ENCODE measurements at places on chromosomes 3 and 15. TPM values are rescaled to one million over a fixed set of nuclear protein-coding genes. Genes with fewer than 3 reads are reported as not detected.

GRCh38 chr3:191715585-191715984 is 254.6 kb downstream of the PYDC2 start:
- no peak for DNase-seq

DNA sequence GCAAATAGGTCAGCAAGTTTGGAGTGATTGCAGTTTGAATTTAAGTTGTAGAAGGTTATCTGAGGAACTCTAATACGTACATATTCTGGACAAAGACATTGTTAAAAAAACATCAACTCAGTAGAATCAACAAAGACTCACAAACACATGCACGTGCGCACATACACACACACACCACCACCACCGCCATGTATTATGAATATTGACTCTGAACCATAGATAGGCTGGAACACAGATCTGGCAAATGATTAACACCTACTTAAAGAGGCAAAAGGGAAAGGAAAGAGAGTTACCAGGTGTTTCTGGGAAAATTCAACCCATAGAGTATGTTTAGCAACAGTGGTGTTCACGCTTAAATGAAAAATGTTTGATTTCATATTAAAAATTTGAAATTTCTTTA is 334.2 kb upstream of the ALCAM start:
- DNase-seq = no peak

DNA sequence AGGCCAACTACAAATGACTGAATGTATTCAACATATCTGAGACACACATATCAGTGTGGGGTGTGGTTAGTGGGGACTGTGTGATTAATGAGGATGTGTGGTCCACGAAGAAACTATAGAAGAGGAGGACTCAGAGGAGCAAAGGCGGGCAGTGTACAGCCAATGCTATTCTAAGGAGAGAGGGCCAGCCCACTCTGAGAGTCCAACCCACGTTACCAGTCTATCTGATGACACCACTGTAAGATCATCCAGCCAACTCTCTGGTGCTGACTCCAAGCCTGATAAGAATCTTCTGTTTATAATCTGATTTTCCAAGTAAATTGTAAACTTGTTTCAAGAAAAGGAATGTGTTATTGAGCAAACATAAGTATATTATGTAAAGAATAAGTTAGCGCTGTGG is 47.2 kb downstream of the MCF2L2 start:
- no peak for DNase-seq

DNA sequence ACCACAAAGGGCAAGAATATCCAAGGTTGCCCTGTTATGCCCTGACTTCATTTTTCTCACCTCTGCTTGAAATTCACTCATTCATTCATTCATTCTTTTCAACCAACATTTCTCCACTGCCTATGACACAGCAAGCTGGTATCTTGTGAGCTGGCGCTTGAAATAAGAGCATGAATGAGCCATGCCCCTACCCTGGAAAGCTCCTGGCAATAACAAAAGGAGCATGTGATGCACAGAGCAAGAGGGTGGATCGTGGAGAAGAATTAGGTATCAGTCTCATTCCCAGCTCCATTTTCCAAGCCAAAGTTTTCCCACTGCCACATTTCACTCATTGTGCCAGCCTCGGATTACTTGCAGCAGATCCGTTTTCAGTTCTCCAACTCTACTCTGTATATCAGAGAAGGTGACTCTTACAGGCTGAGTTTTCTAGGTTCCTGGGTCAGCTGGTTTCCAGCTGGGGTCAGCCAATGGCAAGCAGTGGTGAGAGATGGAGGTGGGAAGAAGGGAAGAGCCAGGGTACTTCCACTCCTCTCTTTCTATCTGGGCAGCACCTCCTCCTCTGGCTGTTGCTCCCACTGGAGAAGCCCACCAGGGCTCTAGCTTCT is 144.8 kb downstream of the SUCLG2 start:
- DNase-seq = no peak

DNA sequence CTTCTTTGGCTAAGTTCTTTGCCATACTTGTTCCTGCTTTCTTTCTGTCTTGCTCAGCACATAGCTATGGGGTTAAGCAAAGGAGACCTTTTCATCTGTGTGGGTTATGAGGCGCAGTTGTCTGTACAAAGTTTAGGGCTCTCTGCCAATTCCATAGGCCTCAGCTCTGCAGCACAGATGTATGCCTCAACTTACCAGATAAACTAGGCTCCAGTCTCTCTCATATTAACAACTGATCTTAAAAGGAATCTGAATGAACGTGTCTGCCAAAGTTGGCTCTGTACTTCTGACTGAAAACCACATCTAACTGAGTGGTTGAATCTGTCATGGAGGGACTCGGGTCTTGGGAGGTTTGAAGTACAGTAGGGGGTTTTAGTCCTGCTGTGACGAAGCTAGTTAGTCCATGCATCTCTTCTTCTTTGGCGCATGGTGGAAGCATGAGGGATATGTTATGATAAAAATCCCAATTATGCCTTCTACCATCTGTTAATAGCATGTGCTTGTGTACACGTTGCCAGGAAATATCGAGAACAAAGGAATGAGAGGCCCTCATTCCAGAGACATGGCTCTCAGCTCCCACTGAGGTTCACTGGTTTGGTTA is 114.6 kb upstream of the TSC22D2 start:
- DNase-seq = no peak

- DNase-seq = no peak
These were observed 92.3 kb upstream of the TJP1 start for GRCh38 chr15:29914511-29914926.

GRCh38 chr3:111906656-111907055 is 47.6 kb downstream of the PHLDB2 start:
- DNase-seq = no peak

DNA sequence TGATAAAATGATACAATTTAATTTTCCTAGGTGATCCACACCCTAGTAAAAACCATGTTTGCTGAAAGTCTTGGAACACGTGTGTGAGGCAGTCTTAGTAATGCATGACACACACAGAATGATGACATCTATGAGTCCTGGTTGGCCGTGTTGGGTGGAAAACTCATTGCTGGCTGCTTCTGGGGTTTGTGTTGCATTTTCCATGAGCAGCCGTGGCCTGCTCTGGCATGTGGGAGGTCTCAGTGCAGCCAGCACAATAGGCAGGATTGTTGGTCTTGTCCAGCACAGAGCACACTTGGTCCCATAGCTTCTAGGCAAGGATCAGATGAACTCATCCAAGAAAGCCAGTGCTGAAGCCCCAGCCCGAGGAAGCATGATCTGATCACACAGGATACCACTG is 172.8 kb upstream of the UBE3A start:
- DNase-seq = no peak

- DNase-seq = no peak
These were observed 828 bp downstream of the U2SURP start for GRCh38 chr3:143002083-143002712.

- peak; percentile 46 for DNase-seq
These were observed 167.4 kb upstream of the LPP start for GRCh38 chr3:187986514-187986934.

GRCh38 chr3:177827511-177828207 is 630.4 kb upstream of the TBL1XR1 start:
- DNase-seq = no peak

DNA sequence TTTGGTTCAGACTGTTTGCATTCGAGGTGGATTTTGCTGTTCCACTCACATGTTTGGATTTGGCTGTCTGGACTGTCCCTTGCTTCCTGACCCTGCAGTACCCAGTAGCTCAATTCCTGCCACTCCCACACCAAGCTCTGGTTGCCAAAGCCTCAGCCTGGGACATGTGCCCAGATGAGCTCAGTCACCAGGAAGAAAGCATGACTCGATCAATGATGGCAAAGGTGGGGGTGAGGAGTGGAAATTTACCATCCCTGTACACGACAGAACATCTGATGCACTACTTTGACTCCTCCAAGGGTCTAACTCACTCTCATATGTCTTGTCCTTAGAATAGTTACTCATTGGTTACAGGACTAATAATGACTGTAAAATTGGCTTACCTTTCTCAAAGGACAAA is 45.2 kb downstream of the ZNF385D start:
- DNase-seq = no peak

DNA sequence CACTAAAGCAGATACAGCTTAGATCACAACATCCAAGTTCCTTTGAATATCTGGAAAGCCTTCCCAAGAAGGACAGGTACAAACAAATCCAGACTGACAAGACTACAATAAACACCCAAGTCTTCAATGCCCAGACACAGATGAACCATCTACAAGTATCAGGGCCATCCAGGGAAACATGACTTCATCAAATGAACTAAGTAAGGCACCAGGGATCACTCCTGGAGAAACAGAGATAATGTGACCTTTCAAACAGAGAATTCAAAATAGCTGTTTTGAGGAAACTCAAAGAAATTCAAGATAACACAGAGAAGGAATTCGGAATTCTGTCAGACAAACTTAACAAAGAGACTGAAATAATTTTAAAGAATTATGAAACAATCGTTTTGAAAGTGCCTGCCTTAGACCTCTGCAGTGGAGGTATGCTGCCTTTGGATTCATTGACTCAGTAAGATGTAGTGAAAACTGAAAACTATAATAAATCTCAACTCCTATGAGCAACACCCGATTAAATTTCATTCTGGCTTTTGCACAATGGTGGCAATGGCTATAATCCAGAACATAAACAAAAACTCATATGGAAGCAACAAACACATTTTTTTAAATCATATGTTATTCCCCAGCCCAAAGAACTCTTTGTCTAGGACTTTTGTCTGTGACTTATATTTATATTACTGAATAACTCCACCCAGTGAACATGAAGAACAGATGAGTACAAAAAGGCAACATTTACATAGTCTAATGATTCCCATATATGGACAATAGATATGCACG is 12.6 kb upstream of the COL8A1 start:
- no peak for DNase-seq

DNA sequence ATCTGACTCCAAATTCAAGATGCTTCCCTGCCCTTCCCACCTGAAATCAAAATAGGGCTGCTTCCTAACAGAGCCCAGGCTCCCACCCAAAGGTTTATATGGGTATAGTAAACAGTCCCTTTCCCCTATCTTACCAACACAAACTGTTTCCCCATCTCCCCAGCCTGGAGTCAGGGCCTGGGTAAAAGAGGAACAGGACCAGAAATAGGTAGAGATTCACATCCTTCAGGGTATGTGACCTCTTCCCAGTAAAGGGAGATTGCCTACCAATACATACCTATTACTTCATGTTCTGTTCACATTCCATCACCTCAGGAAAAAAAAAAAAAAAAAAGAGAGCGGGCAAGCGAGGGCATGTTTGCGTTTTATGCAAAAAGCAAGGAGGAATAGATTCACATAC is 9.7 kb upstream of the SHF start:
- DNase-seq = no peak

GRCh38 chr15:69758291-69758771 is 305.7 kb downstream of the RPLP1 start:
- no peak for DNase-seq

DNA sequence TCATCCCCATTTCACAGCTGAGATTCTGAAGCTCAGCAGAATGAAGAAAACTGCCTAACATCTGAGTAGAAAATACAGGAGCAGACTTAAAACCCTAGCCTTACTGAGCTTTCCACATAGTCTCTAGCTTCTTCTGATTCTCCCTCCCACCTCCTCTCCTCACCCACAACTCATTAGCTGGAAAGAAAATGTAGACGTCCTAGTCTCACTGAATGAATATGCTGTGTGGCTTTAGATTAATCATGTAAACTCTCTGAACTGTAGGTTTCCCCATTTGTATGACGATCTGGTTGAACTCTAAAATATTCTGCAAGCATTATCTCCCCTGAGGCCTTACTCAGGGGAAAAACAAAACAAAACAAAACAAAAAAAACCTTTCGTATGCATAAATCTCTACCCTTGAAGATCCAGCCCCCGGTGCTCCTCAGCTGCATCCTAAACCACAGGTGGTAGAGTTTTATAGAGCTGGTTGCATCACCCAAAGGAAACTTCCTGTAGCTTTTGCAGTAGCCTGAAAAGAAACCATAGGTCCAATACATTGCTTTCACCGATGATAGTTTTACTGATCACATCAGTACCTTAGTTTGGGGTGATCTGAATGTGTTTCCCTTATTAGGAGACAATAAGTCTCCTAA is 40.6 kb downstream of the FOXB1 start:
- no peak for DNase-seq

- DNase-seq = no peak
These were observed 110.2 kb downstream of the NR2E3 start for GRCh38 chr15:71920573-71920972.

DNA sequence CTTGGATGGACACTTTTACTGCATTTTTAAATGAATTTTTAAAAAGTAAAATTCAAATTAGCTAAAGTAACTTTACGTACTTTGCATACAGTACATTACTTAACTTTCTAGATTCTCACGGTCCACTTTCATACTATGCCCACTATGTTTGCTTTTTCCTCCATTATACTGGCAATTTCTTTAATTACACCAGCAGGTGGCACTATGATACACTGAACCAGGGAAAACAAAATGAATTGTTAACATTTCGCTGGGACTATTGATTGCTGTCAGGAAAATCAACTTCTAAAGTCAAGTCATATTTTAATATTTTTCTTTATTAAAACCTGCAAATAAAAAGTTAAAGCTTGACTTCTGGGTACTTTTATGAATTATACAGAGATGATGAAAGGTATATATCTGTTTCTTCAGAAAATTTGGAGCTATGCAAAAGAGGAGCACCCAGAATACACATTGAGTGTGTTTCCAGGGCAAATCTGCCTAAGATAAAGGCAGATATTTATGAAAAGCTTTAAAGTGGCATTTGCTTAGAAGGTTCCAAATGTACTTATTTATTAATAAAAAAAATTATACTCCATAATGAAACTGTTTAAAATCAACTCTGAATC is 21.8 kb upstream of the POU1F1 start:
- no peak for DNase-seq

GRCh38 chr3:189806171-189806951 is 175.2 kb downstream of the TP63 start:
- no peak for DNase-seq

GRCh38 chr3:44242721-44243120 is 1.0 kb downstream of the TOPAZ1 start:
- no peak for DNase-seq

DNA sequence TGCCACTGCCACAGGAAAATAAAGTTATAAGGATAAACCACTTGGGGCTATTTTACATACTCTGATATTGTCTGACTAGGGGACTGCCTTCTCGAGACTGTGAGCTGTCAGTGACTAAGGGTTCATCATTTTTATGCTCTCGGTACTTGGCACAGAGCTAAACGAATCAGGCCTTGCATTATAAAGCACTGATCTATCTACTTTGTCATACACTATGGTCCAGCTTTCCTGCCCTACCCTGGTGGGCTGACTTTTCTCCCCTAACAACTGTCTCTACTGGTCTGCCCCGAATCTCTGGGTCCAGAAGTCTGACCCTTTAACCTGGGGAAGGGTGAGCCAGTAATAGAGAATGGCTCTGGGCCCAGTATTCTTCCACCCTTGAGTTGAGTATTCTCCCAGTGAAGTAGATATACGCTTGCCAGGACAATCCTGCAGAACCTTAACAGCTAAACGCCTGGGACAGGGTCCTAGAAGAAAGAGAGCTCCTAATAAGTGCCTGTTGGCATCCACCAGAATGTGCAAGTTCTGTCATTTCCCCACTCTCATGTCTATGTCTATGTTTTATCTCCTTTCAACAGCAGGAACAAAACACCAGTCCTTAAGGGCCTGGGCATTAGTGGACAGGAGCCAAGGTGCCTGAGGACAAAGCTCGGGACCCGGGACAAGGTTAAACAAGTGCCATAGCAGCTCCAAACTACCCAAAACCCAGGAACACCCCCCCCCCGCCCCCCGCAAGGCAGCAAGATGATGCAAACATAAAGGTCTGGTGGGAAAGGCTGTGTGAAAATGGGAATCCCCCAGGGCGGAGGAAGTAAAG is 1.2 kb downstream of the LARP6 start:
- no peak for DNase-seq

Gene ARGFX
- total RNA-seq = not detected

Gene TGFBR2
- 298 TPM for total RNA-seq

Gene PAK6
- not detected for total RNA-seq

Gene TMEM45A
- total RNA-seq = 4.0 TPM

Gene TBC1D23
- total RNA-seq = 40.7 TPM

Gene REC114
- not detected for total RNA-seq

Gene PIERCE2
- total RNA-seq = 1.1 TPM
